SHP77 treated with DMSO at 0.1 percent for 48 hours (cell line): ENCODE measurements at places on chromosomes 3 and 15.
A peak's percentile ranks its signal among the peaks of the same experiment; 100 is the strongest.

DNA sequence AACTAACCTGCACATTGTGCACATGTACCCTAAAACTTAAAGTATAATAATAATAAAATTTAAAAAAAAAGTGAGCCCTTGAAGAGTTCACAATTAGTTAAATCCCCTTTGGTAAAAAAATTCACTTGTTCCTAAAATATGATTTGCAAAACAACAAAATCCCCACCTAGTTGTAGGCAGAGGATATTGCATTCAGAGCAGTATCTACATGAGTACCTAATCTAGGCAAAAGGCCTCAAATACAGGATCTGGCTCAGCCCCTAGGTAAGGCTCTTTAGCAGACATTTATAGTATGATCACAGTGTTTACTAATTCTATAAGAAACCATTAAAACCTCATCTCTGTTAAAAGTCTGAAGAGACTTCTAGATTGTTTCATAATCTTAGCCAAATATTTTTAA lies 89.3 kb upstream of the CCDC80 start:
- DNase-seq = no peak

GRCh38 chr3:72429589-72430353 lies 418.5 kb downstream of the SHQ1 start:
- DNase-seq = no peak

DNA sequence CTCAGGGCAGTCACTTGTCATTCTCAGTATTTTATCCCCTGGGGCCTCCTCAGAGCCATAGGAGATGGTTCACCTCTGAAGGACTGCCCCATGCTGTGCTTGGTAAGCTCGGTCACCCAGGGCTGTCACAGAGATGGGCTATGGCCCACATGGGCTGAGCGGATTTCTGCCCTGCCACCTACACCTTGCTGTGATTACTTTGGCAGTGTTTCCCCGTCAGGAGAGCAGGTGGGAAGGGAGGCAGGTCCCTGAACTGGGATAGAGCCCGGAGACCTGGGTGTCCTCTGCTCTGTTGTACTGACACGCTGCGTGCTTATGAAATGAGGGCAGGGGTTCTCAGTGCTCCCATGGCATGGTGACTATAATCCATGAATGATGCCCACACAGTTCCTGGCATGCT lies 48.9 kb downstream of the APBA2 start:
- DNase-seq = no peak

GRCh38 chr3:120567370-120568201 lies 28.6 kb upstream of the NDUFB4 start:
- peak; percentile 76 for DNase-seq

DNA sequence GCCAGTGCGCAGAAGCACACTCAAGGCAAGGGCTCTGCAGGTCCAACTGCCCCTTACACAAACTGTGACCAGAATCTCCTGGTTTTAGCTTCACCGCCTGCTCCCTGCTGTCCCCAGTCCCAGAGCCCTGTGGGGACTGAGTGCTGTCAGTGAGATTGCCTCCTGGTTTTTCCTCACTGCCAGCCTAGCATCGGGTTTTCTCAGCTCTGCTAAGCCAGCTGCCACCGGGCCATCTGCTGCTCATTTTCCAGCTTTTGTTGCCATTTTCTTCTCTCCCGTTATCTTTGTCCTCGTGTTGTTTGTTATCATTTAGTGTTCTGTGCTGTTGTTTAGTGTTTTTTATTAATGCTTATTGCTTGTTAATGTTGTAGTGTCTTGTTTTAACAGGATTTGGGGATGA lies 79.5 kb upstream of the BLM start:
- DNase-seq = no peak
